ENCODE measurements at places on chromosomes 7 and 10. TPM values are rescaled to one million over a fixed set of nuclear protein-coding genes. Genes with fewer than 3 reads are reported as not detected.

Gene PALD1
- 0.41 TPM for total RNA-seq

- H3K27me3 ChIP-seq = peaks cover 24% of the 10 kb centered on the region
- no peaks in the 10 kb centered on the region for H3K4me1 ChIP-seq
- no peaks in the 10 kb centered on the region for H3K36me3 ChIP-seq
- DNase-seq = no peak
- no peak overlapping the region for H3K4me3 ChIP-seq
- H3K27ac ChIP-seq = no peak overlapping the region
Measured at GRCh38 chr10:117499248-117500105, 43.1 kb upstream of the EMX2 start.

Gene ABCC2
- total RNA-seq = 0.57 TPM

GRCh38 chr7:37089972-37090371 lies 358.7 kb downstream of the ELMO1 start:
- no peak for DNase-seq
- H3K4me3 ChIP-seq = no peak overlapping the region
- no peaks in the 10 kb centered on the region for H3K27me3 ChIP-seq

DNA sequence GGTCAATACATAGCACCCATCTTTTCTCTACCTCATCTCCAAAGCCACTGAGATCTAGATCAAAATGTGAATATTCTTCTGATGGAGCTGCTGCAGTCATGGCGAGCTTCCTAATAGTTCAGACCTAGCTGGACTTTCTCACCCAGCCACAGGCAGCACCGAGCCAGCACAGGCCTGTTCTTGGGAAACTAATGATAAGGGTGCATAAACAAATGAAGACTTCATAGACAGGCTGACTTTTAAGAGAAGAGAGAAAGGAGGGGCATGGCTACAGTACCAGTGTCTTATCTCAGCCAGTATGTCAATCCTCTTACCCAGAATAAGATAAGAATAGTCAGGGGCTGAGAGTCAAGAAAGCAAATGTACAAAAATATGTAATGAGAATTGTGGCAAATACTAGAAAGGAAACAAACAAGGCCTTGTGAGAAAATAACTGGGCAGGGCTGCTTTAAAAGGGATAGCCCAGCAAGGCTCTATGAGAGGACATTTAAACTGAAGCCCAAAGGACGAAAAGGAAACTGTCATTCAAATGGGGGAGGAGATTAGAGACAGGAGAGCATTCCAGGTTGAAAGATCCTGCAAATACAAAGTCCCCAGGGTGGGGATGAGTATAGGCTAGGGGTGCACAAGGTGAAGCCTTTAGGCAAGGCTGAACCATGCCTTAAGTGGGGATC lies 21.8 kb upstream of the CDK14 start:
- no peaks in the 10 kb centered on the region for H3K4me1 ChIP-seq
- H3K4me3 ChIP-seq = no peak overlapping the region
- peaks cover 3% of the 10 kb centered on the region for H3K27me3 ChIP-seq
- no peak for DNase-seq

- no peaks in the 10 kb centered on the region for H3K36me3 ChIP-seq
- H3K4me3 ChIP-seq = no peak overlapping the region
- no peak for DNase-seq
- no peak overlapping the region for H3K27ac ChIP-seq
- H3K4me1 ChIP-seq = no peaks in the 10 kb centered on the region
- H3K27me3 ChIP-seq = no peaks in the 10 kb centered on the region
Measured at GRCh38 chr7:120412139-120413050, 139.4 kb downstream of the KCND2 start.

- no peaks in the 10 kb centered on the region for H3K27me3 ChIP-seq
- no peaks in the 10 kb centered on the region for H3K36me3 ChIP-seq
- H3K4me1 ChIP-seq = no peaks in the 10 kb centered on the region
- H3K4me3 ChIP-seq = no peak overlapping the region
Measured at GRCh38 chr10:42645103-42645502, 6.7 kb upstream of the ZNF33B start.

Gene RAPGEF5
- total RNA-seq = 0.29 TPM

GRCh38 chr7:114886241-114886640 lies 35.7 kb upstream of the MDFIC start:
- H3K36me3 ChIP-seq = no peaks in the 10 kb centered on the region
- peaks cover 29% of the 10 kb centered on the region for H3K4me1 ChIP-seq
- H3K27me3 ChIP-seq = no peaks in the 10 kb centered on the region
- no peak overlapping the region for H3K4me3 ChIP-seq
- no peak for DNase-seq

DNA sequence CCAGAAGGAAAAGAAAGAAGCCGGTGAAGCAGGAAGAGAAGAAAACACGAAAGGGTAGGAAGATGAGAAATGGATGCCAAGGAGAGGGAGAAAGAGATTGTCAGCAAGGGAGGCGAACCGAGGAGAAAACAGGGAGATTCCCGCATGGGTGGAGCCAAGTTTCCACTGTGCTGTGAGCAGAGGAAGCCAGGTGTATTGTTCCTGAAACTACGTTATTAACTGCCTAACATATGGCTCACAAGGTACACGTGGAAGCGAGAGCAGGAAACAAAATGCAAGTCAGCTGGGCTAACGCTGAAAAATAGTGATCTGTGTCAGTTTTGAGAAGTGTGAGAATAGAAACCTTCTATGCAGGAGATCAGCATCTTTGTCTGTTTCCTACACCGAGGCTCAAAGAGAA lies 20.4 kb upstream of the HIPK2 start:
- peaks cover 3% of the 10 kb centered on the region for H3K36me3 ChIP-seq
- H3K4me3 ChIP-seq = no peak overlapping the region
- peaks cover 13% of the 10 kb centered on the region for H3K4me1 ChIP-seq
- peak; percentile 35 for DNase-seq
- H3K27ac ChIP-seq = no peak overlapping the region
- no peaks in the 10 kb centered on the region for H3K27me3 ChIP-seq

- H3K4me1 ChIP-seq = peaks cover 42% of the 10 kb centered on the region
- H3K27me3 ChIP-seq = no peaks in the 10 kb centered on the region
- no peak overlapping the region for H3K4me3 ChIP-seq
- no peak overlapping the region for H3K27ac ChIP-seq
- H3K36me3 ChIP-seq = peaks cover 39% of the 10 kb centered on the region
Measured at GRCh38 chr7:37074370-37074769, 350.1 kb upstream of the AOAH start.

DNA sequence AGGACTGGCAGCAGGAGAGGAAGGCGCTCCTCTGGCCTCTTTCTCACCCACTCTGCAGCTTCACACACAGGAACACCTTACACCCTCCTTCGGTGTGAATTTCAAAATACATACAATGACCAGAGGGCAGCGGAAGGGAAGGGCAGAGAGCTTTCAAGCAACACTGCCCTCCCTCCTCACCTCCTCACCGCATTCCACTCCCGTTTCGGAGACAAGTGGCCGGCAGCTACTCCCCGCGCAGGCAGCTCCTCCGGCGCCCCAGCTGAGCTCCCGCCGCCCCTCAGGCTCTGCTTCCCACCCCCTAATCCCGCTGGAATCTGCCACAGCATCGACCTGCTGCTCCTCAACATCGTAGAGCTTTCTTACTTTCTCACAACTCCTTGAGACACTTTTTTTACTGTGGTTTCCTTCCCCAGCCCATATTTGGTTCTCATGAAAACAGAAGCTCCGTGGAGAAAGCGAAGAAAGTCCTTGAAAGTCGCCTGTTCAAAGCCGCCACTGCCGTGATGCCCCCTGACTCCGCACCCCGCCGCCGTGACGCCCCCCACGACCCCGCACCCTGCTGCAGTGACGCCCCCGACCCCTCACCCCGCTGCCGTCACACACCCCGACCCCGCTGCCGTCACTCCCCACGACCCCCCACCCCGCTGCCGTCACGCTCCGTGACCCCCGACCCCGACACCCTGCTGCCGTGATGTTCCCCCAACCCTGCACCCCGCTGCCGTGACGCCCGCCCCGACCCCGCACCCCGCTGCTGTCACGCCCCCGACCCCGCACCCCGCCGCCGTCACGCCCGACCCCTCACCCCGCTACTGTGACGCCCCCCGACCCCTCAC lies 14.6 kb upstream of the GPER1 start:
- no peaks in the 10 kb centered on the region for H3K27me3 ChIP-seq
- no peaks in the 10 kb centered on the region for H3K4me1 ChIP-seq
- DNase-seq = no peak
- H3K36me3 ChIP-seq = no peaks in the 10 kb centered on the region
- H3K4me3 ChIP-seq = no peak overlapping the region

Gene KCND2
- total RNA-seq = not detected

DNA sequence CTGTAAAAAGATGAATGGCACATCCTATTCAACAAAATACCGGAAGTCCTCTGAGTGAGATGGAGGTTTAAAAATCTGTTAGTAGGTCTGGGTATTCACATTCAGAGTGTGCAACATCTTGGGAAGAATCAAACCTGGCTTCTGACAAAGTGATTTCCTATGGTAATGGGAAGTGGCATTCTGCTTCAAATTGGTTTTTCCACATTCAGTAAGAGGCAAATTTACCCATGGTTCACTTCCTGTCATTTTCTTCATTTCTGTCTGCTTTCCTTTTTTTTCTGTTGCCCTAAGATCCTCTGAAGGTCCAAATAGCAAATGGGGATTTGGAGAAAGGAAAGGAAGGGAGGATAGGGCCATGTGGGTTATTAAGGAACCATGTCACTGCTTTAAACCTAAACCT lies 218.3 kb downstream of the DOCK4 start:
- H3K36me3 ChIP-seq = no peaks in the 10 kb centered on the region
- H3K4me1 ChIP-seq = no peaks in the 10 kb centered on the region
- no peak for DNase-seq

Gene SLC18A3
- not detected for total RNA-seq

GRCh38 chr7:129975309-129975708 lies 22.5 kb upstream of the UBE2H start:
- no peaks in the 10 kb centered on the region for H3K4me1 ChIP-seq
- no peak overlapping the region for H3K27ac ChIP-seq
- H3K36me3 ChIP-seq = no peaks in the 10 kb centered on the region
- no peak for DNase-seq
- no peak overlapping the region for H3K4me3 ChIP-seq

GRCh38 chr7:133252506-133252857 lies 396 bp upstream of the EXOC4 start:
- peak overlapping the region; percentile 89 for H3K4me3 ChIP-seq
- peaks cover 28% of the 10 kb centered on the region for H3K4me1 ChIP-seq
- DNase-seq = no peak
- no peaks in the 10 kb centered on the region for H3K27me3 ChIP-seq

Gene INMT
- total RNA-seq = not detected

Gene ALOX5
- total RNA-seq = 1.1 TPM

- H3K4me3 ChIP-seq = no peak overlapping the region
- no peak overlapping the region for H3K27ac ChIP-seq
- H3K27me3 ChIP-seq = peaks cover 2% of the 10 kb centered on the region
- DNase-seq = no peak
- H3K36me3 ChIP-seq = no peaks in the 10 kb centered on the region
Measured at GRCh38 chr10:26249681-26250080, 33.1 kb downstream of the GAD2 start.

- H3K4me1 ChIP-seq = no peaks in the 10 kb centered on the region
- no peaks in the 10 kb centered on the region for H3K27me3 ChIP-seq
- no peaks in the 10 kb centered on the region for H3K36me3 ChIP-seq
- no peak overlapping the region for H3K27ac ChIP-seq
- H3K4me3 ChIP-seq = no peak overlapping the region
Measured at GRCh38 chr10:76675561-76675950, 962.1 kb downstream of the KCNMA1 start.

- no peak overlapping the region for H3K4me3 ChIP-seq
- DNase-seq = no peak
- H3K27ac ChIP-seq = no peak overlapping the region
- H3K36me3 ChIP-seq = no peaks in the 10 kb centered on the region
- peaks cover 2% of the 10 kb centered on the region for H3K27me3 ChIP-seq
Measured at GRCh38 chr10:597976-598375, 91.5 kb downstream of the DIP2C start.

- H3K27ac ChIP-seq = no peak overlapping the region
- DNase-seq = no peak
- H3K36me3 ChIP-seq = no peaks in the 10 kb centered on the region
- no peak overlapping the region for H3K4me3 ChIP-seq
Measured at GRCh38 chr7:128037081-128037480, 5.8 kb upstream of the LRRC4 start.

Gene CYP2C19
- 0.53 TPM for total RNA-seq

Gene IKZF1
- 216 TPM for total RNA-seq

GRCh38 chr10:50600831-50601477 lies 22.8 kb downstream of the SGMS1 start:
- H3K36me3 ChIP-seq = no peaks in the 10 kb centered on the region
- H3K4me3 ChIP-seq = no peak overlapping the region
- H3K27ac ChIP-seq = no peak overlapping the region
- H3K27me3 ChIP-seq = no peaks in the 10 kb centered on the region
- no peak for DNase-seq

Gene CDC123
- total RNA-seq = 134 TPM

Gene BTRC
- total RNA-seq = 18.2 TPM

- no peak for DNase-seq
- no peaks in the 10 kb centered on the region for H3K27me3 ChIP-seq
- H3K36me3 ChIP-seq = peaks cover 2% of the 10 kb centered on the region
- no peak overlapping the region for H3K4me3 ChIP-seq
- no peaks in the 10 kb centered on the region for H3K4me1 ChIP-seq
Measured at GRCh38 chr7:105776068-105776790, 100.2 kb downstream of the ATXN7L1 start.

DNA sequence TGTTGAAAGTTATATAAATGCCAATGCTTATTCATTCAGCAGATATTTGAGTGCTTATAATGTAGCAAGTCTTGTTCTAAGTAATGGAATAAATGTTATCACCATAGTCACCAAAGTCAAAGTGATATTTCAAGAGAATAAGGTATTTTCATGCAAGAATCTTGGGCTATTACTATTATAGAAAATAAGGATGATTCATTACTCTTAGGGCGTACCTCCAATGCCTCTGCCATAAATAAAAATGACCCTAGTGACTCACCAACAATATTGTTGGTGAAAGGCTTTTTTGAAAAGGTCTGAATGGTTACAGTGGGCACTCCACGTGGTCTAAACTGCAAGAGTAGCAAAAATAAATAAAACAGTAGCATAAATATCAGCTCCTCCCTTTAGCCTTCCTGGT lies 68.4 kb downstream of the RALA start:
- no peak overlapping the region for H3K4me3 ChIP-seq
- no peak for DNase-seq
- H3K27ac ChIP-seq = no peak overlapping the region
- peaks cover 49% of the 10 kb centered on the region for H3K36me3 ChIP-seq
- peaks cover 11% of the 10 kb centered on the region for H3K4me1 ChIP-seq

GRCh38 chr7:97025130-97025499 lies 484 bp upstream of the DLX5 start:
- H3K36me3 ChIP-seq = no peaks in the 10 kb centered on the region
- no peak overlapping the region for H3K4me3 ChIP-seq
- no peak overlapping the region for H3K27ac ChIP-seq
- peaks cover 55% of the 10 kb centered on the region for H3K4me1 ChIP-seq
- no peak for DNase-seq

Gene TUBB8
- not detected for total RNA-seq

Gene OR6V1
- total RNA-seq = not detected

DNA sequence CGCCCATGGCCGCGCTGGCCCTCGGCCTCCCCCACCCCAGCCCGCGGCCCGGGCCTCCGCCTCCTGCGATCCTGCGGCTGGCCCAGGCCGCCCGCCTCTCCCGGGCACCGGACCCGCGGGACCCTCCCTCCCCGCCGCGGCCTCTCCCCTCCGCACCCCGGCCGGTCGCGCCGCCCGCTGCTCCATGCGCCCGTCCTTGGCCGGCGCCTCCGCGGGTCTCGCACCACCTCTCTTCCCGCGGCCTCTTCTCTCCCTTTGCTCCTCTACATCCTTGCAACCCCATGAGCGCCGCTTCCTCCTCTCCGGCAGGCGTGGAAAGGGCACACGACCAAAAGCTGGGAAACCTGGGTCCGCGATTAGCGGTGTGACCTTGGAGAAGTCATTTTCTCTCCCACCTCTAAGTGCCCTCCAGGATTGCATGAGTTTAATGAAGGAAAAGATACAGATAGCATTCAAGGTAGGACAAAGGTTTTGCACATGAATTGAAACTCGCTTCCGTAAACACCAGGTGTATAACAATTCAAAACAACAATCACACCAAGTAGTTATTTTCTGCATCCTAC lies 448 bp upstream of the SRPK2 start:
- no peaks in the 10 kb centered on the region for H3K27me3 ChIP-seq
- H3K36me3 ChIP-seq = peaks cover 3% of the 10 kb centered on the region
- DNase-seq = peak; percentile 48
- peaks cover 31% of the 10 kb centered on the region for H3K4me1 ChIP-seq
